ENCODE measurements at places on chromosomes 5 and 9.
A peak's percentile ranks its signal among the peaks of the same experiment; 100 is the strongest.

GRCh38 chr5:59588922-59589321, 304.6 kb downstream of the PDE4D start:
- no peak for DNase-seq

DNA sequence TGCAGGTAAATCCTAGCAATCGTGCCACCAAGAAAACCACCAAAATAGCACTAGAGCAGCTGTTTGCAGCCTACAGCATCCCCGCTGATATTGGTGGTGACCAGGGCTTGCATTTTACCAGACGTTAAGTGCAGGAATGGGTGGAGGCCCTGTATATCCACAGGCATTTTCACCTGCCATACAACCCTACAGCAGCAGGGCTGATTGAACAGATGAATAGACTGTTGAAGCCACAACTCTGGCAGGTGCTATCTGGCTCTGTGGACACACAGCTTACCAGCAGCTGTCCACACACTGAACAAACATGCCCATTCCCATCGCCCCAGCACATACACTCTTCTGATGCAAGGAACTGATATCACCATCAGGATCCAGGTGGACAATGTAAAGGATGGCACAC, 154.5 kb upstream of the APC start:
- no peak for DNase-seq

- no peak for DNase-seq
Measured at GRCh38 chr5:86070719-86071118, 547.0 kb upstream of the COX7C start.

GRCh38 chr9:33229359-33230114, 10.4 kb upstream of the SPINK4 start:
- no peak for DNase-seq

DNA sequence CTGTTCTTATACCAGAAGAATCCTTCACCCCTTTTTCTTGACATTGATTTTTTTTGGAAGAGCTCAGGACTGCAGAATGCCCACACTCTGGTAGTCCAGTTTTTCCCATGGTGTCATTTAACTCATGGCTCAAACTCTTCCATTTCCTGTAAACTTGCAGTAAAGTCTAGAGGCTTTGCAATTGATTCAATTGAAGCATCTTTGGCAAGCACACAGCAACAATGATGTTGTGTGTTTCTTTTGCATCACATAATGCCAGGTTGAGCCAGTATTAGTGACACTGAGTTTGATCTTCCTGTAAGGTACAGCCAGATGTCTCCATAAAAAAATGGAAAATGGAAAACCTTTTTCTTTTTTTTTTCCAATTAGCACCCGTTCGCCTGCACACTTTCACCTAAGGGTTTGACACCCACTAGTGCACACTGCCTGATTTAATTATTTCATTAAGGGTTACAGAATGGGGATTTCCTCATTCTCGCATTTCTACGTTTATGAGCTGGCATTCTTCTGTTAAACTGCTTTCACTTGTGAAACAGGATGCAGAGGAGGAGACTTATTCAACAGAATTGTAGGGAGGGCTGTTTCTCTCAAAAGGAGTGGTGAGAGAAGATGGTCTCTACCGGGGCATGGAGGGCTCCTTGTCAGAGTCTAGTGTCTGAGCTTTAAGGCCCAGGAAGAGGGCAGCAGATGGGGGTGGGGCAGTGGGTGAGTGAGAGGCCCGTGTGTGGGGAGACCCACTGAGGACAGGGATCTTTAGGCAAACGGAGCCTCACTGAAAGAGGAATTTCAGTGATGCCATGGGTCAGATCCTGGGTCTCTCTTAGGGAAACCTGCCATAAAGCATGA, 2.2 kb upstream of the S1PR3 start:
- peak; percentile 82 for DNase-seq

DNA sequence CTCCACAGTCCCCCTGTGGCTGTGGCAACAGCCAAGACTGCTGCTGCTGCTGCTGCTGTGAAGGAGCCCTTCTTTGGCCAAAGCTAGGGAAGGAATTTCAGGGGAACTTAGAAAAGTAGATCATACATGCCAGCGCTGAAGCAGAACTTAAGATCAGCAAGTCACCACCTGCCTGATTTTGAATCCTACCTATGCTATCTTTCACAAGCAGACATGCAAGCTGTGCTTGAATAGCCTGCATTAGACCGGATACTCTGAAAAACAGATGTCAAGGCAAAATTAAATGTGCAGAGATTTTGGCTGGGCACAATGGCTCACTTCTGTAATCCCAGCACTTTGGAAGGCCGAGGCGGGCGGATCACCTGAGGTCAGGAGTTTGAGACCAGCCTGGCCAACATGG, 99.3 kb upstream of the ZNF366 start:
- no peak for DNase-seq

DNA sequence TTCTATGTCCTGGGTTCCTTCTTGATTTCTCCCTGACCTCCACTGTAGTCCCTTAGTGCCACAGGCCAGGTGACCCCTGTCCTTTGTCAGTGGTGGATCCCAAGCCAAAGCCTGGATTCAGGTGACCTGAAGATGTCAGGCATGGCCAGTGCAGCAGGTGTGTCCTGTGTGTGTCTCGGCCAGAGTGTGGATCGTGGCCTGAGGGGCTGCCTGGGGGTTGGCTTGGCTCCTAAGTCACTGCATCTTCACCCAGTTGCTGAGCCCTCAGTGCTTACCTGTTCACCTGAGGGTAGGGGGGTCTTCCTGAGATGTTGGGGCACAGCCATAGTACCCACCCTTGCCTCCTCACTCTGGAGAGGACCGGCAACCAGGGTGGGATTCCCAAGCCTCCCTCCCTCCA, 61.8 kb upstream of the PITX1 start:
- no peak for DNase-seq

GRCh38 chr9:115944166-115944948, 209.2 kb upstream of the PAPPA start:
- no peak for DNase-seq

DNA sequence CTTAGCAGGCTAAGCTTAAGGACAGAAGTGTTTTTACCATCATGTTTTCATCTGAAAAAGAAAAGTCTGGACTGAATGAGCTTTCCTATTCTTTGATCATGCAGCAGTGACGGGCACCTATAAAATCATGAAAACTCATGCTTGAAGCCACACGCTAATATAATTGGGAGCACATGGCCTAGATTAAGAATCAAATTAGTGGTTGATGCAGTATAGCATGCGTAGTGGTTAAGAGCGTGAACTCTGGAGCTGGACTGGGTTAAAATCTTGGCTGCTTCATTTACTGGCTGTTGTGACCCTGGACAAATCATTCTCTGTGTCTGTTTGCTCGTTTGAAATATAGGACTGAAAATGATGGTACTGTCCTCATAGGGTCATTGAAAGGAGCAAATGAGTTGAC, 49.9 kb upstream of the IL13 start:
- DNase-seq, result no peak

DNA sequence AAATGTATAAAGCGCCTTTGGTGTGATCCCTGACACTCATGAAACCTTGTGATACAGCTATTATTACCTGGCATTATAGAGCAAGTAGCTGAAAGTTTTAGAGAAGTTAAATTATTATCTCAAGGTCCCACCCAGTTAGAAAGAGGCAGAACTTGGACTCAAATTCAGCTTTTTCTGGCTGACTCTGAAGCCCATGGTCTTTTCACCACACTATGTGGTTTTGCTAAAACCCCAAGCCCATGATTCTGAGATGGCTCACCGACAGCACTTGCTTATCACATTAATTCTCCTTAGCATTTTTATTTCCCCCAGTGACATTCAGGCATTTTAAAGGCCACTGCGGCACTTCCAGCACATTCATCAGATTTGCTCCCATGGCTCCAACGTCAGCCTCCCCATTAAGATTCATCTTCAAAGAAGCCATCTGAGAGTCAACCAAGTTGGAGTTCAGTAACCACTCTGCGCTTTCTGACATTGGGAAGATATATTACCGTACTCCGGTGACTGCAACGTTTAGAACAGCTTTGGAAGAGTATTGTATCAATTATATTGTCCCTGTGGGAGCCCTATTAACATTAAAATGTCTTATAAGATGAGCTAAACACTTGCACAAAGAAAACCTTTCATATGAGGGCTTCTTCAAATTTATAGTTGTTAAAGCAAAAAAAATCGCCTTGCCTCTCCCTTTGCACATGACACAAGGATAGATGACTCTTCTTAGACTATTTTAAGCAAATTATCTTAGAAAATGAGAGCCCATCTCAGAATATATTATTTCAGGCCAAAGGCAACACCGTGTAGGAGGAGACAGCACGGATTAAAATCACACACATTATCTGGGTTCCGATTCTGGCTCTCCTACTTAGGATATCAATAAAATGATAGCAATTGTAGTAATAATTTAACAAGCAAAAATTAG, 638.1 kb downstream of the ACTL7B start:
- no peak for DNase-seq
